IMR-90 (cell line): ENCODE measurements at places on chromosomes 7 and 10. TPM values are rescaled to one million over a fixed set of nuclear protein-coding genes. Genes with fewer than 3 reads are reported as not detected.

GRCh38 chr7:45021604-45022296 is 21.7 kb downstream of the CCM2 start:
- DNase-seq, result peak; percentile 72

DNA sequence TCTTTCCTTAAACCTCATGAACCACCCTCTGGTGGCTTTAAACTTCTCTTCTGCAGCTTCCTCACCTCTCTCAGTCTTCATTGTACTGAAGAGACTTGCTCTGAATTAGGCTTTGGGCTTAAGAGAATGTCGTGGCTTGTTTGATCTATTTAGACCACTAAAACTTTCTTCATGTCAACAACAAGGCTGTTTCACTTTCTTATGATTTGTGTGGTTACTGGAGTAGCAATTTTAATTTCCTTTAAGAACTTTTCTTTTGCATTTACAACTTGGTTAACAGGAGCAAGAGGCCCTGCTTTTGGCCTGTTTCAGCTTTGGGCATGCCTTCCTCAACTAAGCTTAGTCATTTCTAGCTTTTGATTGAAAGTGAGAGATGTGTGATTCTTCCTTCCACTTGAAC is 38.1 kb upstream of the CDHR3 start:
- no peak for DNase-seq

DNA sequence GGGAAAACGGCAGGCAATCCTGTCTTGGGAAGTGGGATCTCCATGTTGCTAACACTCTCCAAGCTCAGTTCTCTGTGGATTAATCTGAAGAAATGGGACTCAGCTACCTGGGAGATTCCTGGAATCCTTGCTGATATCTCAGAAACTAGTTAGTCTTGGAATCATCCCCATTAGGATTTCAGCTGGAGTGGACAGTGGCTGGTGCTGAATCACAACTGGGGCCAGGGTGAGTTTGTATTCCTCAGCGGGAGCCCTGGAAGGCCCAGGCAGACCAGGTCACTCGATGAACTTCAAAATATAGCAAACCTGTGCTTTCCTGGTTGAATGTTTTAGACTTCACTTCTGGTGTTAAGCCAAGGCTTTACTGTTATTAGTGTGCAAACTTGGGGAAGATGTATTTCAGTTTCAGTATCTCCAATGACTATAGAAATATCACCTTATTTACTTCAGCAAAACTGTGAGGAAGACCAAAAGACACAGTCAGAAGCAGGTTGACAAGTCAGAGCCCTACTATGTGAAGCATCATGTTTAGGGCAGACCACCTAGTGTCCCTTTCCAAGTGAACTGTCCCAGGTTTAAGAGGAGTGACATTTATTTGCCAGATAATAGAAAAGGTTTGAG is 126.1 kb downstream of the AOAH start:
- peak; percentile 5 for DNase-seq

DNA sequence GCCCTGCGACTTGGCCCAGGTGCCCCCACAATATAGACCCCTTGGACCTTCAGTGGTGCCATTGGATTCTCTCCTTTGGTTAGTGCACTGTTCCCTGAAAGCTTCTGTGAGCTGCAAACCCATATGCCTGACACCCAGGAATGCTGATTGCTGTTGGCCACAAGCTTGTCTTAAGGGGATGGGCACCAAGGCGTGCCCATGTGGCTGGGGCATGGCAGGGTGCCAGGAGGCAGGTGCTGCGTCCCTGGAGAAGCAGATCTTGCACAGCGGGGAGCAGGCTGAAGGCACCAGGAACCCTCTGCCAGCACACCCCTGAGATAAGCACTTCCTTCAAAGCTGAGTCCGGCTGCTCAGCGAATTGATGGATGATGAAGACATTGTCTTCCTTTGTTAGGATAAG is 411.8 kb downstream of the SDK1 start:
- no peak for DNase-seq

Gene ADIRF
- polyA plus RNA-seq, result 7.2 and 12.4 TPM in 2 replicates

Gene LLCFC1
- not detected in 2 replicates for polyA plus RNA-seq

Gene UNCX
- not detected in 2 replicates for polyA plus RNA-seq

Gene NEUROD6
- polyA plus RNA-seq, result not detected in 2 replicates

Gene SDK1
- 1.3 and 1.5 TPM in 2 replicates for polyA plus RNA-seq
